Occipital lobe (tissue), 3 donors: ENCODE measurements at places on chromosomes 12 and 14. TPM values are rescaled to one million over a fixed set of nuclear protein-coding genes. Genes with fewer than 3 reads are reported as not detected.
A peak's percentile ranks its signal among the peaks of the same experiment; 100 is the strongest.

GRCh38 chr12:94429191-94429590 lies 30.5 kb downstream of the CEP83 start:
- DNase-seq = no peak

GRCh38 chr12:90124914-90125313 lies 416.3 kb upstream of the ATP2B1 start:
- DNase-seq = no peak

- DNase-seq = no peak
Observed at GRCh38 chr12:100248886-100249285, 18.0 kb downstream of the DEPDC4 start.

- DNase-seq = no peak
Observed at GRCh38 chr14:87960013-87960787, 32.8 kb downstream of the GALC start.

DNA sequence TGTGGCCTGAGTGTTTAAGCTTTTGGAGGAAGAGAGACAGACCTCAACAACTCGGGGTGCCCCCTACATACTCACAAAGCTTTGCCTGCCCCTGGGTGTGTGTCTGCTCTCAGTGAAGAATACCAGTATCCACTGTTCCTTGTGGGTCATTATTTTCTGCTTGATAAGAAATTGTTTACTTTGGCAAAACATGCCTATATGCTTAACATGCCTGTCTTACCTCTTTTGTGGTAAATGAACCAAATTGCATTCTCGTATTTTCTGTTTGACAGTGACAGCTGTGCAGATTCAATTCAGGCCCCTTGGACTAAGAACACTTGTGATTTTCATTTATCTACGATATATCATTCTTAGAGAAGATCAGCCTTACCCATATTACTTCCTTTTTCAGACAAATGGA lies 50.6 kb upstream of the REP15 start:
- no peak for DNase-seq

GRCh38 chr14:100789460-100790417 lies 36.2 kb upstream of the MEG3 start:
- DNase-seq = no peak

Gene KERA
- 3.0 TPM for total RNA-seq

Gene CLEC12A
- not detected for total RNA-seq

DNA sequence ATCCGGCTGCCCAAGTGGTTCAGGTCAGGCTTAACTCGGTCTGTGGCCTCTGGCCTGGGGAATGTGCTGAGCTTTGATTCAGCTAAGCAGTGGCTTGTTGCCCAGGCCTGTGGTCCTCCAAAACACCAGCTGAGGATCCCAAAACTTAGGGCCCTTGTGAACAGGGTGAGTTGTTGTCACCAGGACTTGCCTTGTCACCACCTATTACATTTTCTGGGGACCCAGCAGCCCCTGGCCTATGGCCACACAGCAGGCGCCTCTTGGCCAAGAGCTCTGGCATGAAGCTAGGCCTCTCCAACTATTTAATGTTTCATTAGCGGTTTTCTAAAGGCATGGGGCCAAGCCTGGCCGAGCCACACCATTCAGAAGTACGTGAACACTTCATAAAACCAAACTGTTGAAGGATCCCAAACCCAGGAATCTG lies 343.7 kb downstream of the CACNA1C start:
- DNase-seq = no peak

Gene ANO4
- 75.5 TPM for total RNA-seq

Gene ESR2
- total RNA-seq = 1.4 TPM

DNA sequence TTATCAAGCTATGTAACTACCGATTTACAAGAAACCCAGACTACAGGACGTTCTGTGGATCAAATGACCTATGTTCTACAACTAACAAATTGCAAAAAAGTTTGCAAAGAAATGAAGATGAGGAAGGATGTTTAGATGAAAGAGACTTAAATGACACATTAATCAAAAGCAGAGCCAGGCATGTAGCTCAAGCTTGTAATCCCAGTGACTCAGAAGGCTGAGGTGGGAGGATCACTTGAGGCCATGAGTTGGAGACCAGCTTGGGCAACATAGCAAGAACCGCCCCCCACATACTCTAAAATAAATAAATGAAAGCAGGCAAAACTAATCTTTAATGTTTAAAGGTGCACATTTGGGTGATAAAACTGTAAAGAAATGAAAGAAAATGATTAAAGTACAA lies 331.9 kb downstream of the BTG1 start:
- no peak for DNase-seq

DNA sequence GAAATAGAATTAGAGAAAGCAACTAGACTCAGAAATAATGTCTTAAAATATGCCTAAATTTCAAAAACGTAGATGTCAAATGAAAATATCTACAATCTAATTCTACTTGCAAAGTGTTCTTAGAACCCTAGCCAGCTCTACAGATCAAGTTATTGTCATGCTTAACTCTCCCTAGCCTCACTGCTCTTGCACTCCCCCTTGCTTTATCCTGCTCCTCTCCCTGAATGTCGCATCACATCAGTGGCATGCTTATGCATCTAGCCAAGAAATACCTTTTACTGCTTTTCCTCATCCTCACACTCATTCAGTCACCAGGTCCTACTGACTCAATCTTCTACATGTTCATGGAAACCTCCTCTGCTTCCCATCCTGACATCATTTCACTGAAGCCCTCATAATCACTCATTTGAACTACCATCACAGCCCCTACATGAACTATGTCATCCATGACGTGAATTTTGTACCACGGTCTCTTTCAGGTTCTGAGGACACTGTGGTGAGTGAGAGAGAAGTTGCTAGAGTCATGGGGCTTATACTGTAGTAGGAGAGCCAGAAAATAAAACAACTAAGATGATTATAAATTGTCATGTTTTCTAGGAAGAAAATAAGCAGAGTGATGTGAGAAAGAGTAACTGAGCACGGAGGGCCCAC lies 22.6 kb upstream of the CRACR2A start:
- DNase-seq = no peak

- no peak for DNase-seq
Observed at GRCh38 chr14:94056579-94057308, 24.3 kb downstream of the DDX24 start.

DNA sequence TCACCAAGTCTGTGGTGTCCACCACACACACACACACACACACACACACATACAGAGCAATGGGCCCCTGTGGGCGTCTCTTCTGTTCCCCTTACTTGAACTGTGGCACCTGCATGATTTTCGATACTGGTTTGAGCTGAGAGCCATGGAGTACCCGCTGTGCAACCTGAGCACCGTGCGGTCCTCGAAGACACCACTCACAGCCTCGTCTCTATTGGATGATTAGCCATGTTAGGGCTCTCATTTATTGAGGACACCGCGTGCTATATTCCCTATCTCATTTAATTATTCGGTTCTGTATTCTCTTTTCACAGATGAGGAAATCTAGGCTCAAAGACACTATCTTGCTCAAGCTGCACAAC lies 623 bp upstream of the C14orf132 start:
- no peak for DNase-seq

Gene RNFT2
- total RNA-seq = 36.0 TPM

GRCh38 chr12:32889011-32889760 lies 7.4 kb downstream of the PKP2 start:
- no peak for DNase-seq

DNA sequence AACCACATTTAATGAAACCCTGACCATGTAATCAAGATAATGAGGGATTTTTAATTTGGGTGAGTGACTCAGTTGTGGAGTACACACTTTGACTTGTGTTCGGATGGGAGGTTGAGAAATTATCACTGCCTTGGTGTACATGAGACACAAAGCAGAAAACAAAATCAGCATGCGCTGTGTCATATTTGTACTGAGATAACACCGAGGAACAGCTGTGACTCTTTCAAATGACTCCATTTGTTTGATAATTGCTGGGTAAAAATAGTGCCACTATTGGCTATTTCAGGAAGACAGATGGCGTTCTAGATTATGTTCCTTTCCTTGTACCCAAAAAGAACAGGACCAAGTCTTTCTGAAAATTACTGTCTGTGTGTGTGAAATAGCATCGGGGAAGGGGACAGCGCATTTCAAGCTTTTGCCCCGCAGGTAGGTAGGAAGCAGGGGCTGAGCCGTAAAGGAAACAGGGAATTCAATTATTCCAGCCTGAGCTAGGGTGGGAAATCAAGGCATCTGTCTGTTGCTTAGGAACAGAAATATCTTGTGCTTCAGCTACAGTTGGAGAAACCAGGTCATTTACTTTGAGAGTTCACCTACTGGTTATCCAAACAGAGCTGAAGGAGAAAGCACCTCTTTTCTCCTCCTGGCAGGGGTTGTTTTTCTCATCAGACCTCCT lies 114.3 kb downstream of the SNAPC1 start:
- DNase-seq = no peak

DNA sequence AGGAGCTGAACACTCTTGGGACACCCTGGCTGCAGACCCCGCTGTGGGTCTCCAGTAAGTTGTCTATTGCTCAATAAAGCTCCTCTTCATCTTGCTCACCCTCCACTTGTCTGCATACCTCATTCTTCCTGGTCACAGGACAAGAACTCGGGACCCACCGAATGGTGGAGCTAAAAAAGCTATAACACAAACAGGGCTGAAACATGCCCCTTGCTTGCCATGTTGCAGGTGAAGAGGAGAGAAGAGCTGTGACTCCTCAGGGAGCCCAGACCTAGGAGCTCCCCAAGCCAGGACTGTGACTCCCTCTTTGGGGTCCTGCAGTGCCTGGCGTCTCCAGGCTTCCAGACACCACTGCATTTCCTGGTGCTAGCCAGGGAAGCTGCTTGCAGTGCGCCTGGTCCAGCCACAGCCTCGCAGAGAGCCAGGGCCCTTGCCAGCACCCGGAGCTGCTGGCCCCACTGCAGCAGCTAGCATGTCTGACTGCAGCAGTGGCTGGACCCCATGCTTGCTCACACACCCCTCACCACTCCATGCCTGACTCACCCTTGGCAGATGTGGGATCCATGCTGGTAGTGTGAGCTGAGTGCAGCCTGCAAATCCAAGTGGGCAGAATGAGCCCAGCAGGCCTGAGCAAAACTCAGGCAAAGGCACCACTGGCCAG lies 37.1 kb upstream of the OR5AU1 start:
- no peak for DNase-seq

DNA sequence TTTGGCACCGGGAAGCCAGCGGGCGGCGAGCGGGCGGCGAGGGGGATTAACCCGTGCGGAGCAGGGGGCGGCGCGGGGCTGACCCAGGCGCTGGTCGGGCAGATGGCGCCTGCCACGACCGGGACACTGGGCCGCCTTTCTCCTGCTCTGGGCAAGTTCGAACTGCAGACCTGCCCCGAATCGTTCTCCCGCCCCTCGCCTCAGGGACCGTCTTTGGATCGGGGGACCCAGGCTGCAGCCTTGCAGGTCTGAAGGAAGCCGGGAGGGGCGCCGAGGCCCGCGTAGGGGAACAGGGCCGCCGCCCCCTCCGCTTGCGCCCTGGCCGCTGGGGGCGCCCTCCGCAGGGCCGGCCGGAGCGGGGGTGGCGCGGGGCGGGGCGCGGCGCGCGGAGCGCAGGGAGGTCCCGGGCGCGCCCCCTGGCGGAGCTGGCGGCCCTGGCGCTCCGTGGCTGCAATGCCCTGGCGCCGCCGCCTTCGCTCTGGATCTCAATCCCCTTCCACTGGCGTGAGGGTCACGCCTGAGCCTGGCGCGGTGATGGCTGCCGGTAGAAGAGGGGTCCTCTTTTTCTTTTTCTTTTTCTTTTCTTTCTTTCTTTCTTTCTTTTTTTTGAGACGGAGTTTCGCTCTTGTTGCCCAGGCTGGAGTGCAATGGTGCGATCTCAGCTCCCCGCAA lies 449 bp upstream of the LTBP2 start:
- peak; percentile 22 for DNase-seq

DNA sequence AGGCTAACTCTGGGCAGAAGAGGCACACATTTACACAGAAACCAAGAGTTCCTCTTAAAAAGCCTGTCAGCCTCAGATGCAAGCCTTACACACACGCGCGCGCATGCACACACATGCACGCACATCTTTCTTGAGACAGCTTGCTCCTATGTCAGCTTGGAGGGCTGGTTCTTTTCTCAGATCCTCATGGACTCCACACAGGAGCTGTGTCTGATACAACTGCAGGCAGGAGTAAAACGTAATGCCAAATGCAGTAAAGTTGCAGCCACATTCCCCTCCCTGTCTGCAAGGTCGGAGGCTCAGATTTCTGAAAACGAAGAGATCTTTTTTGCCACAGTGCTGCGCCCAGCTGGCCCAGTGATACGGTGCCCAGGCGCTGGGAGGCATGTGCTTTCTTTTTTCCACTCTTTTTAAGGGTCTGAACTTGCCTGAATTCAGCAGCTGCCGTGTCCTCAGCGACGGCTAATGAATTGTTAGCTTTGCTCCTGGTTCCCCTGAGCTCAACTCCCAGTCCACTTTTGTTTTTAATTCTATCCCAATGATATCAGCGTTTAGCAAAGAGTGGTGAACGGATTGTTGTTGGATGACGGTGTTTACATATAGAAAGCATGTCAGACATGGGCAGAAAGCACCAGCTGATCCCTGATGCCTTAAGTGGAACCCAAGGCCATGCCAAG lies 72.9 kb upstream of the FOXN3 start:
- DNase-seq = peak; percentile 20

DNA sequence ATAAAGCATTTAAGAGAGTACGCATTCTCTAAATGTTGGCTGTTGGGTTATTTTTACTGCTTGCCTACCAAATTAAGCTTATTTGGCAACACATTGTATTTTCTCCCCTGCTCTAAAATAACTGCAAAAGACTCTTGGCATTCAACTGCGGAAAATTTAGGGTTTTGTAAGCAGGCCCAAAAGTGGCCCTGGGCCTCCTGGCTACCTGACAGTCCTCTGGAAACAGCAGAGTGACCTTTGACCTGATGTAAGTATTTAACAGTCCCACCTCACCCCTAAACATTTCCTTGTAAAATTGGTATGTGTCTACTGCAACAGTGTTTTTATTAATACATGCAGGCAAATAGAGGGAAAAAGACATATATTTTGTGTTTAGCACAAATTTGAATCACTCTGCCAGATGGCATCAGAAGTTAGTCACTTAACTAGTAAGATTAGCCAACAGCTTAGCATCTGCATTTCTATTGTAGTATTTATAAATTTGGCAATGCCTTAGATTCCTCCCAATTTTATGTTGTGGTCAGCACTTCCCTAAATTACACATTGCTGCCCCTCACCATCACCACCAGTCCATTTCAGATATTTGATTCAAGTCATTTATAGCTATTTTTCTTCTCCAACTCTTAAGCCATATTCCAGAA lies 11.2 kb downstream of the LLPH start:
- no peak for DNase-seq

DNA sequence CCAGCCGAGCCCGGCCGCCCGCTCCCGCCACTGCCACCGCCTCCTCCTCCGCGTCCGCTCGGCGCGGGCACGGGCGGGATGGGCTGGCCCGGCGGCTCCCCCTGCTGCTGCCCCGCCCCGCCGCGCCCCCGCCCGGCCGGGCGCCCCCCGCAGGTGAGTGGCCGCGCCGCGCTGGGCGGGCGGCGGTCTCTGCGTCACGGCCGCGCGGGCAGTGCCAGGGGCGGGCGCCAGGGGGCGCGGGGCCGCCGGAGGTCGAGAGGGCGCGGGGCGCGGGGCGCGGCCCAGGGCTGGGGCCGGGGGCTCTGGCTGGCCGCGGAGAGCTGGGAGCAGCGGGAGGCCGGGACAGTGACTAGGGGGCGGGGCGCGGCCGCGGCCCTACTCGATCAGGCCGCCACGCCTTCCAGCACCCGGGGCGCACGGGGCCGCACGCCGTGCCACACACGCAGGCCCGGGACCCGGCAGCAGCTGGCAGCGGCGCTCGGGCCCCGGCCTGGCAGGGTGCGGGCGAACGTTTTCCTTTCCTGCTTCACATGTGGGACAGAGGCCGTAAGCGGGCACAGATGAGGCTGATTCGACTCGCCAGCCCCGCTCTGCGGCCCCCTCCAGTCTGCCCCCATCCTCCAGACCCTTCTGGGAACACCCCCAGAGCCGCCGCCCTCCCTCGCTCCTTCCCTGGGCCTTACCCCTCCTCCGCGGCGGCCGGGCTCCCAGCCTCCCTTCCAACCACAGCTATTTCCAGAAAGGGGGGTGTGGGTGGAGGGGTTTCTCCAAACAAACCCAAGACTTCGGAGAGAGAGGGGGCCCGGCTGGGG lies 2.4 kb upstream of the TNS2 start:
- peak; percentile 48 for DNase-seq
